HFFc6 (cell line): ENCODE measurements at places on chromosomes 3 and 15. TPM values are rescaled to one million over a fixed set of nuclear protein-coding genes. Genes with fewer than 3 reads are reported as not detected.

DNA sequence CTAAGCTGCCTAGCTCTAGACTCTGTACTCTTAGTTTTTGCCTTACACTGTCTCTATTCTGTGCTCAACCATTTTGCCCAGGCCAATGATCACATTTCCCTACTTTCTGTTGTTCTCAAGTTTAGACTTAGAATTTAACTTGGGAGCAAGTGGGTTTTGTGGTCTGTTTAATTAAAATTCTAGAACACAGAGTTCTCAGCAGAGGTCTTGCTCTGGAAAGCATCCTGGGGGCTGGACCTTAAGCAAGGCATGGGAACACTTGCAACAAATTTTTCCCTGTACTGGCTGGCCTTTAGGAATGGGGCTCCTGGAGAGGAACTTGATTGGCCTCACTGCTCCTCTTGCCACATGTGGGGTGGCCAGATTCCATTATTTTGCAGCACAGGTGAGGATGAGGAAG is 236.3 kb upstream of the LRTM1 start:
- DNase-seq = no peak

DNA sequence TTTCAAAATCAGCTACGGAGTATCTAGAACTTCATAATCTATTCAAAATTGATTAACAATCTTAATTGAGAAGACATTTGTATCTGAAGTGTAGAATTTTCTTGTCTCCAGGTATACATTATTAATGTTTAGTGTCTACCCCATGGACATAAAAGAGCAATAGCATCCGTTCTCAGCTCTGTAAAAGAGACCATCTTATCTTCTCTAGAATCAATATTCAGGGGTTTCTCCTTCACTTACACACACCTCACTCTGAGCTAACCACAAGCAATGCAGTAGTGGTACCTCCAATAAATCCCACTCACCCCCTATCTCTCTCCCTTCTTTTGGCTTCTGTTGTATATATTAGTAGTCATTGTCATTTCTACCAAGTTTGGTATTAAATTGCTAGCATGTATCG is 16.2 kb downstream of the MBNL1 start:
- no peak for DNase-seq

DNA sequence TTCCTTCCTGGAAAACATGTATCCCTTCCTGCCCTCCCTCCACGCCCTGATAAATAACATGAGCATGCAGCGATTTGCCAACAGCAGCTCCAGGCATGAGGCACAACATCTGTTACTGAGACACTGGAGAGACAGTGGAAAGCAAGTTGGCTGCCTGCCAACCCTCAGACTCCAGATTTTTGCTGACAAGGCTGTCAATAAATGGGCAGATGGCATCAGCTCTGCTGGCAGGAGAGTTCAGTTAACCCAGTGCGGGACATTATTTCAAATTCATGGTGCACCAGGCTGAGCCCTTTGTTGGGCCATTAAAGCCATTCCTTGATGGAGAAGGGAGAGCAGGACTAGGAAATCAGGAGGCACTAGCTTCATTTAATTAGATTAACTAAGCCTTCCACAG is 293.3 kb downstream of the MEX3B start:
- DNase-seq = no peak

- no peak for DNase-seq
These were observed 22.0 kb downstream of the RAB27A start for GRCh38 chr15:55267401-55268175.

- no peak for DNase-seq
These were observed 262.7 kb upstream of the GADL1 start for GRCh38 chr3:31157047-31157694.

DNA sequence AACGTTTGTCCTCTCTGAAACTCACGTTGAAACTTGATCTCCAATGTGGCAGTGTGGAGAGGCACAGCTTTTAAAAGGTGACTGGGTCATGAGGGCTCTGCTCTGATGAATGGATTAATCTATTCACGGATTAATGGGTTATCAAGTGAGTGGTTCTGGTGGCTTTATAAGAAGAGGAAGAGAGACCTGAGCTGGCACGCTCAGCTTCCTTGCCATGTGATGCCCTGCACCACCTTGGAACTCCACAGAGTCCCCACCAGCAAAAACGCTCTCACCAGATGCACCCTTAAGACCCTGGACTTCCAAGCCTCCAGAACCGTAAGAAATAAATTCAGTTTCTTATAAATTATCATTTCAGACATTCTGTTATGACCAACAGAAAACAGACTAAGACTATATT is 2.6 kb downstream of the PPP1R2 start:
- DNase-seq = no peak

- no peak for DNase-seq
These were observed at the start of gene KBTBD12 for GRCh38 chr3:127915115-127915936. KBTBD12 (plus strand) TSS chr3:127915232; CDS start chr3:127923062, 7,830 bp downstream.

- DNase-seq = no peak
These were observed 454.7 kb downstream of the SQOR start for GRCh38 chr15:46089467-46089935.

DNA sequence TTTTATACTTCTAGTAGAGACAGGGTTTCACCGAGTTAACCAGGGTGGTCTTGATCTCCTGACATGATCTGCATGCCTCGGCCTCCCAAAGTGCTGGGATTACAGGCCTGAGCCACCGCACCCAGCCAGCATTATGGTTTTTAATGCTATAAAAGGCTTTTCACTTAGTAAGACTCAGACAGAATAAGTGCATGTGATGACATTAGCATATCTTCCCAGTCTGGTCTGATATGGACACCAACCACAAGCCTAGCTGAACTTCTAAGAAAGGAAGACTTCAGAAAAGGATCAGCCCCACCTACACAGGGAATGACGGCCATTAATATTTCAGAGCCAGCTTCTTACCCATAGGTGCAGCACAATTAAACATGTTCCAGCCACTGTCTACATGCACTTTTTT is 27.0 kb downstream of the GRK7 start:
- no peak for DNase-seq

- DNase-seq = no peak
These were observed 40.6 kb upstream of the IREB2 start for GRCh38 chr15:78397382-78397781.

DNA sequence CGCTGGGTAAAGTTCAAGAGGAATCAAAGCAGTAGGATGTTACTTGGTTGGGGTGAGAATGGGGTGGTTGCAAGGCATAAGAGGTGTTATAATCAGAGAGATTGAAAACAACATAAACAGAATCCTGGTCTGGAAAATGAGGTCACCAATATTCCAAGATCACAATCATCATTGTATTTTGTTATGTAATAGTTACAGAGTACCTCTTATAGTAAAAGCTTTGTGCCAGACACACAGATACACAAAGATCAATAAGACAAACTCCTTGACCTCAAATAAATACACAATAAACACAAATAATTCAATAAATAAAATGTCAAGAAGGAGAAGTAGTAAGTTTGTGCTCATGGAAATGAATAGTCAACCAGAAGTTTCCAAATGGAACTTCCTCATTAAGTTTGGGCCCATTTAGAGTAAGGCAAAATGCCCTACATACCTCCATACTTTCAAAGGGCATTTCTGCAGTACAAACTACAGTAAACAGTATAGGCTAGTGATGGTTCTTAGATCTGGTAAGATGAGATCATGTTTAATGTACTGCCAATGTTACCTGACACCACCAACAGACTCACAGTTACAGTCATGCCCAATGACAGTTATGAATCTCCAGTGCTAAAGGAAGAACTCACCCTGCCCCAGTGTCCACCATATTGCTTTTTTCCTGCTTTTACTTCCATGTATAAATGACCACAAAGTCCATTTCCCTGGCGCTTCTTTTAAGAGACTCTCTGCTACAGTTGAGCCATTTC is 93.4 kb downstream of the KCNMB2 start:
- no peak for DNase-seq

DNA sequence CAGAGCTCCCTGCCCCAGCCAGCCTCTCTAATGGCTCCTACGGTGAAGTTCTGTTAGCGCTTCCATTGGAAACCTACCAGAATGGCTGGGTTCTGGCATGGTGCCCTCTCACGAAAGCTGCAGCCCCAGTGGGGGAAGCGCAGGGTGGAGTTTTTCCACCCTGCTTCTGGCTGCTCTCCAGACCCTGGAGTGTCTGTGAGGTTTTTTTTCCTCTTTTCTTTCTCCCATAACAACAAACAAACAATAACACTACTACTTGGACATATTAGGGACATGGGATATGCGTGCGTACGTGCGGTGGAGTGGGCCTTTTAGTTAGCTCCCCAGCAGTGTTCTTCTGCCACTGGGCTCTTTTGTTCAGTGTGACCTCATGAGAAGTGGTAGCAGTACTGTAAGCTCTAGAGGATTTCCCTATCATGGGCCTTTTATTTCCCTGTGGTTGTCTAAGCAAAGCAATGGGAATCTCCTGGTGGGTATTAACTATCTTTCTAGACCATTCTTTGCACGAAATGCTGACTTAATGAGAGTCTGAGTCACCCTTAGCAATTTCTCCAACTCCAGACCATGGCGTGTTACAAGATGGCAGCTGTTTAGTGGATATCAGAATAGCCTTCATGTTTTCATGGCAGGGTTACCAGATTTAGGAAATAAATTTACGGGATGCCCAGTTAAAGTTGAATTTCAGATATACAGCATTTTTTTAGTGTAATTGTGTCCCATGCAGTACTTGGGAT is 161.9 kb downstream of the FNDC3B start:
- DNase-seq = peak; percentile 46

DNA sequence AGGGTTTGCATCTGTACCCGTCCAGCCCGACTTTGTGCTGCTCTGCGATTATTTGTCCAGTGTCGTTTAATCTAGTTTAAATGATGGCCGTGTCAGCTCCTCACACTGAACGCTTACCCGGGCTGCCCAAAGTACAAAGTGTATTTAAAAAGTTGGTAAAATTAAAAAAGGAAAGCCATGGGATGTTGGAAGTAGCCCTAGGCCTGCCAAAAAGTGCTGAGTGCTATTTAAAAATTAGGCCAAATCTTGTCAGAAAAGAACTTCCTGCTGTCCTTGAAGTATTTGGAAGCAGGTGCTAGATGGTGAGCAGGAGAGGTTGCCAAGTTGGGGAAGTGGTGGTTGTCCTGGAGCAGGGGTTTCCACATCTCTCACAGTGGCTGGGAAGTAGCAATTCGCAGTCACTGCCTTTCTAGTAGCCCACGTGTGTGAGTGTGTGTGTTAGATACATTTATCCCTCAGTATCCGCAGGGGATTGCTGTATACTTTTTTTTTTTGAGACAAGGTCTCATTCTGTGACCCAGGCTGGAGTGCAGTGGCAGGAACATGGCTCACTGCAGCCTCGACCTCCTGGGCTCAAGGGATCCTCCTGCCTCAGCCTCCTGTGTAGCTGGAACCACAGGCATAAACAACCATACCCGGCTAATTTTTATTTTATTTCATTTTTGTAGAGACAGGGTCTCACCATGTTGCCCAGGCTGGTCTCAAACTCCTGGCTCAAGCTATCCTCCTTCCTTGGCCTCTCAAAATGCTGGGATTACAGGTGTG is 664 bp downstream of the PPCDC start:
- no peak for DNase-seq

GRCh38 chr3:143182866-143183664 is 63.5 kb downstream of the CHST2 start:
- DNase-seq = no peak

DNA sequence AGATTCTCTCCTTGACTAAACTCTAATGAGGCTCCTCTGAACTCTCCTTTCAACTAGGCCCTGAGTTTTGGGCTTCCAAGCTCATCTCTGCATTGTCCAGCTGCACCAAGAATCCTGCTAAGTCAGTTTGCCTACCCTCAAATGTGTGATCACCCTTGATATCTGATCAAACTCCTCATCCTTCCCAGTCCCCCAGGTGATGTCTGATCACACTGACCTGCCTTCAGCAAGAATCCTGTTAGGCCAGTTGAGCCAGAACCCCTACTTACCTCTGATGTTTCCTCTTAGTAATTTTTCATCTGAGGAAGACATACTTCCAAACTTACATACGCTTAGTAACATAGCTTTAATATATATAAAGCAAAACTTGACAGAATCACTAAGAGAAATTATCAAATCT is 28.8 kb downstream of the SUMF1 start:
- DNase-seq = no peak

DNA sequence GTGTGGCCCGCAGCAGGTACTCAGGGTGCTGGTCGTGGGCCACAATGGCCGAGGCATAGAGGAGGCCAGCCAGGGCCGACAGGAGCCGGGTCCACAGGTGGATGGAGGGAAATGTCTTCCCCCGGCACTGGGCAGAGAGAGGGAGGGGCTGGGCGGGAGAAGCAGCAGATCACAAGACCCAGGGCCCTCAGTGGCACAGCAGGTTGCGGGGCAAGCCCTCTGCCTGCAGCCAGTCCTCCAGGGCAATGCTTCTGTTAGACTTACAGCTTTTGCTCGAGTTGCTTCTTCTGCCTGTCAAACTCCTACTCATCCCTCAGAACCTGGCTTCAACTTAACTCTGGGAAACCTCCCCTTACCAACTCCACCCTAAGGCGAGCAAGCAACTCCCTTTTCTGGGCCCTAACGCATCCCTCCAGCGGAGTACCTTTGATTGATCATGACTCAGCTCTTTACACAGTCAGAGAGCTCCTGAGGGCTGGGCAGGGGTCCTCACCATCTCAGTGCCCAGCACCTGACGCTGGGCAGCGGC is 16.0 kb downstream of the TMEM44 start:
- DNase-seq = no peak

DNA sequence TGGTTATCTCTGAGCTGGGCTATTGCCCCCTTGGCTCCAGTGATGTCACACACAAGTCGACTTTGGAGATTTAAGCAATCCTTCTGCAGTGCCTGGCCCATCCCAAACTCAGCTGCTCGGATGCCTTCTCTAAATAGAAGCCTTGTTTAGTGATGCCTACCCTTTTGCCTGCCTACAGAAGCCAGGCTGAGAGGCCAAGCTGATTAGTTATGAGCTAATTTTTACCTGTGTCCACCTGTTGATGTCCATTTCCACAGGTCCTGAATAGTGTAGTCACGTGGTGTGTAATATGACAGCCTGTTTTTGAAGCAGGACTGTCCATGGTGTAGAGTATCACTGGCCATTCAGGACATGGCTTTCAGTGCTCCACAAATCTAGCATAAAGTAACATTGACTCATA is 45.5 kb downstream of the SSUH2 start:
- no peak for DNase-seq

DNA sequence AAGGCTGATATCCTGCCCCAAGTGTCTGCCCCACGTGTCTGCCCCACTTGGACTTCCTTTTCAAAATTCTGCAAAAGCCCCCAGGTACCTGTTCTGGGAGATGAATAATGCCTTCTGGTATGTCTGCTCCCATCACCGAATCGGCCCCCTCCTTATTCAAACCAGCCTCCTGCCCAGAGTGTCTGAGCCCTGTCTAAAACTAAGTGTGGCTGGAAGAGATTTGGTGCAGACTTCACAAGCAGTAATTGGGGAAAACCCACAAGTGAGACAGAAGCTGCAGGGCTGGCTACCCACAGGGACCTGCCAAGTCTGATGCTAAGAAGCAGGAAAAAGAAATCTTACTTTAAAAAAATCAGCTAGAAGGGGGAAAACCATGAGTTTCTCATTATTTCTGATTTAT is 85.1 kb downstream of the DUT start:
- no peak for DNase-seq

Gene KCNH8
- not detected in 3 replicates for total RNA-seq

Gene LRRN1
- not detected in 2 replicates for total RNA-seq

Gene SV2B
- total RNA-seq = not detected in 2 replicates

Gene GNAT1
- total RNA-seq = not detected in 2 replicates

Gene ADAMTS9
- 0.07 to 0.22 TPM (median 0.09 TPM) in 3 replicates for total RNA-seq

Gene SH3BP5
- 11.5 to 13.3 TPM (median 13.1 TPM) in 3 replicates for total RNA-seq

Gene PARP15
- total RNA-seq = not detected in 3 replicates

Gene CXCR6
- total RNA-seq = not detected in 3 replicates

Gene KIAA1143
- 25.5 and 29.8 TPM in 2 replicates for total RNA-seq

Gene TRIM59
- 29.5 and 39.0 TPM in 2 replicates for total RNA-seq

Gene FOXL2NB
- 0.52 and 4.4 TPM in 2 replicates for total RNA-seq

Gene OXSM
- 8.7 and 8.8 TPM in 2 replicates for total RNA-seq
